Right cardiac atrium (tissue), 5 donors: ENCODE measurements at places on chromosomes 2 and 18. TPM values are rescaled to one million over a fixed set of nuclear protein-coding genes. Genes with fewer than 3 reads are reported as not detected.

DNA sequence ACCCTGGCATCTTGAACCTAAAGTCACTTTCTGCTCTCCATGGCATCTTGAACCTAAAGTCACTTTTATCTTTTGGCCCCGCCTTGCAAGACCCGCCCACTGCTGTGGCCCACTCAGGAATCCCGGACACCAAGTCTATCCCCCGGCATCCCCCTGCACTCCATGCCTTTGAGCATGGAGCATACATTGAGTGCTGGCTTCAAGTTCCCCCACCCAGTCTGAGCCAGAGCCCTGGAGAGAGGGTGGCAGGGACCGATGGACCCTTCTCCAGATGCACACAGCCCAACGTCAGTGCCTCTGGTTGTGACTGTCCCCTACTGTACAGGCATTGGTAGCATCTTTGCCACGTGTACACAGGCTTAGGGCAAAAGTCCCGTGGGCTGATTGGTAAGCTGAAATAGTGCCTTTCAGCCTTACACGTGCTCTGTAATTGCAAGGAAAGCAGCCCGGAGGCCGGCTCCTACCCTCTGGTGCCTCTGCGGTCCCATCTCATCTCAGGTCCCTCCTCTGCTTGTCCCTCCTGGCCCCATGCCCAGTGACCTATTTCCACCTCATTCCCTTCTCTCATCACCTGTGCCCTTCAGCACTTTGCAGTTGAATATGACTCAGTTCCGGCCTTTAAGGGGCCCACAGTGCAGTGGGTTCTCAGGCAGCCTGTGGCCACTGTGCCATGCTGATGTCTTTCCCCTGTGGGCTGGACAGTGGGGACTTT, 154.0 kb downstream of the INHBB start:
- DNase-seq: no peak

The MBP gene
- total RNA-seq: 23.2 TPM

- no peak for DNase-seq
Observed at GRCh38 chr2:172811027-172811426, 75.4 kb downstream of the RAPGEF4 start.

The SPEG gene
- total RNA-seq: 160 TPM

DNA sequence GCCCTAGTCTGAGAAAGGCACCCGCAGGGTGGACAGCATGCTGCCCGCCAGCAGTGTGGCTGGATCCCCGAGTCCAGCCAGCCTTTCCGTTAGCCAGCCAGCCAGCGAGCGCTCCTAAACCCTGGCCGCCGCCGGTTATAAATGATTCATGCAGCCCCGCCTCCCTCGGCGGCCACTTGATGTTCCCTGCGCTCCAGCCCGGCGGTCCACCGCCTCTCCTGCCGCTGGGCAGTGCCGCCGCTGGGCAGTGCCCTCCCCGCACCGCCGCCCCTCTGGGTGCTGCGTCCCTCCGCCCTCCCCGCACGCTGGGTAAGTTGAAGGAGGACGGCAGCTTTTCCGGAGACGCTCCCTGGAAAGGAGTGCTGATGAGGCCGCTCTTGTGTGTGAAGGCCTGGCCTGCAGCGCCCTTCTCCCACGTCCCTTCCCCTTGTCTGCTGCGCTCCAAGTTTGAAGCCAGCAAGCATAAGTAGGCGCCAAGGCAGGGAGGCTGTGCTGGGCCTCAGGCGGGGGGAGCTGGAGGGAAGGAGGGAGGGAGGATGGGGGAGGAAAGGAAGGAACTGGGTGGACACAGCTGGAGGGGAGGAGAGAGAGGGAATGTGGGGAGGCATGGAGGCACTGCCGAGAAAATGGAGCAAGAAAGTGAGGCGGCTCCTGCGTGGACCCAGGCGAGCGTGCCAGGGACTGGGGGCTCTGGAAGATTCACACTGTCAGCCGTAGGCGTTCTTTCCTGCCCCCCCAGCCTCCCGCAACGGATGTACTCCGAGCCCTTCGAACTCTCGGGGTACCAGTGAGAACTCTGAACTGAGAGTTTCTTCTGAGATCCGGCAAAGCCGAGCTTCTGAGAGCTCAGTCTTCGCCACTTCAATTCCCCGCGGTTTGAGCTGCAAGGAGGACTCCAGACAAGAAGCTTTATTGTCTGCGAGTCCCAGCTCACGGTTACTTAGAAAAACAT, 131.9 kb downstream of the GLI2 start:
- peak; percentile 92 for DNase-seq

The POMC gene
- 5.0 TPM for total RNA-seq

The AQP12A gene
- not detected for total RNA-seq

DNA sequence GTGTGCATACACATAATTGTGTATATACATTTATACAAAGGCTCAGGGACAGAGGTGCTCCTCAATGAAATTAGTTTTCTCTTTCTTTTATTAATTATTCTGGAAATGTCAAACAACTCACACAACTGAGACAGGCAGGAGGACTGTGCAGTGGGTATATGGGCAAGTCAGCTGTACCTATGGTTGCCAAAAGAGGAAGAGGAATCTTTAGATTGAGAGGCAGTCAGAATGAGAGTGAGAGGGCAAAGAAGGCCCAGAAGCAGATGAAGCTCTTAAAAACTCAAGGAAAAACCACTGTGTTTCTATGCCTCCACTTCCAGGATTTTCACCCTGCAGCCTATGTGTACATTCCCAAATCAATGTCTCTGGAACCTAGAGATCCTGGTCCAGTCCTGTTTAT, 79.1 kb downstream of the CACNB4 start:
- no peak for DNase-seq

GRCh38 chr2:187403568-187404260, 44.3 kb downstream of the CALCRL start:
- no peak for DNase-seq

The RNU2-63P gene
- 5.2 TPM for total RNA-seq

DNA sequence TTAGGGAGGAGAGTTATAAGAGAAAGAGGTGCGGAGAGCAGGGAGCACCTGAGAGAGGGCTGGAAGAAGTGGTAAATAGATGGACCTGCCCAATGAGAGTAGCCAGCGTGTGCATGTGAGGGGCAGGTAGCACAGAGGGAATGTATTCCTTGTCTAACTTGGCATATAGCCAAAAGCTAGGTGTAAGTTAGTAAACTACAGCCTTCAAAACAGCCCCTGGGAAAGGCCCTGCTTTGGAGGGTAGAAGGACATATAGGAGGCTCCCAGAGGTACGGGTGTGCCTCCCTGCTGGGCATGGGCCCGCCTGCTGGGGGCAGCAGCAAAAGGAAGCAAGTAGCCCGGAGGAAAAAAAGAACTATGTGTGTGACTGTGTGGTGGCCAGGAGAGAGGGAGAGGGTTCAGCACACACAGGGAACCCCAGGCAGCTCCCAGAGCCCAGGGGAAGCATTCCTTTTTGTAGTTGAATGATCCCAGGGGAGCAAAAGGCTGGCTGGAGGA, 48.0 kb downstream of the TCF7L1 start:
- DNase-seq: no peak

DNA sequence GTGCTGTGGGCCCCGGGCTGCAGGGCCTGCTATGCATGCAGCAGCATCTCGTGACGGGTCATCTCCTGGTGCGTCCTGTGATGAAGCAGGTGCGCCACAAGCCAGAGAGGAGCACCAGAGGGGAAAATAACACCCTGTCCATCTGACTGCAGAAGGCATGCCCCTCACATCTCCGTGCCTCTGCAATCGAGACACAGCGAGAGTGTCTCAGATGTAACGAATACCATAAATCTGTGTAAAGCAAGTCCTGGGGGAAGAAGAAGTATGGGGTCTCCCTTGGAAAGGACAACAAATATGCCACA, 137.5 kb downstream of the PTGR3 start:
- DNase-seq: no peak

- DNase-seq: no peak
Observed at GRCh38 chr2:175844169-175844568, 157.9 kb downstream of the LNPK start.

The HOXD11 gene
- total RNA-seq: not detected

DNA sequence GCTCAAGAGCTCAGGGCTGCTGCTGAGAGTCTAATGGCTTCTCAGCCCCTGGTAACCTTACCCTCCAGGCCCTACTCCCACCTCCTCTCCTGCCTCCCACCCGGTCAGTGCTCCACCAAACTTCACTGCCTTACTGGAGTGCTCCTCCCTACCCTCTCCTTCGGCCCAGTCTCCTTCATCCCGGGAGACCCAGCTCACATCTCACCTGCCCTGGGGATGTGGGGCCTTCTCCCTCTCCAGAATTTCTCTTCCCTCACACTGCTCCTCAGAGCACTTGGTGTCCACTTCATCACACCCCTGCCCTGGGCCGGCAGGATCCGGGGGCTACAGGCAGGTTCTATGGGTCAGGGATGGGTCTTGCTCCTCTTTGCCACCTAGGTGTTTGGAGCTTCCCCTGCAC, 21.6 kb downstream of the PTPN18 start:
- DNase-seq: no peak

The EN1 gene
- not detected for total RNA-seq

The CROCC2 gene
- not detected for total RNA-seq

- no peak for DNase-seq
Observed at GRCh38 chr2:67560771-67561456, 163.8 kb downstream of the ETAA1 start.

The LRRTM1 gene
- 0.84 TPM for total RNA-seq

DNA sequence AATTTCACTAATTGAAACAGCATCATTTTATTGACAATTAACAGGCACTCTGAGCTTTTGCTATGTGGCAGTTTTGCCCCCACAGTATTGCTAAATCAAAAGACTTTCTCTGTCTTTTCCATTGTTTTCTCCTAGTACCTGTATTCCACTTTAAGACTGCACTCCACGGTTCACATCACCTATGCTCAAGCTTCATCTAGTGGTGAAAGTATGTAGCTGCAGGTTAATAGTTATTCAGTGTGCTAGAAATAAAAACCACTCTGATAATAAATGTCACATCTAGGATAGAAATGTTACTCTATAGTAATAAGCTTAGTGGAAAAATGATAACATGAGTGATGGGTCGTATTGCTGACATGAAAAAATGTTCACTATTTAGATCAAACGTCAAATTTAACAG, 24.6 kb downstream of the ARL6IP6 start:
- no peak for DNase-seq

DNA sequence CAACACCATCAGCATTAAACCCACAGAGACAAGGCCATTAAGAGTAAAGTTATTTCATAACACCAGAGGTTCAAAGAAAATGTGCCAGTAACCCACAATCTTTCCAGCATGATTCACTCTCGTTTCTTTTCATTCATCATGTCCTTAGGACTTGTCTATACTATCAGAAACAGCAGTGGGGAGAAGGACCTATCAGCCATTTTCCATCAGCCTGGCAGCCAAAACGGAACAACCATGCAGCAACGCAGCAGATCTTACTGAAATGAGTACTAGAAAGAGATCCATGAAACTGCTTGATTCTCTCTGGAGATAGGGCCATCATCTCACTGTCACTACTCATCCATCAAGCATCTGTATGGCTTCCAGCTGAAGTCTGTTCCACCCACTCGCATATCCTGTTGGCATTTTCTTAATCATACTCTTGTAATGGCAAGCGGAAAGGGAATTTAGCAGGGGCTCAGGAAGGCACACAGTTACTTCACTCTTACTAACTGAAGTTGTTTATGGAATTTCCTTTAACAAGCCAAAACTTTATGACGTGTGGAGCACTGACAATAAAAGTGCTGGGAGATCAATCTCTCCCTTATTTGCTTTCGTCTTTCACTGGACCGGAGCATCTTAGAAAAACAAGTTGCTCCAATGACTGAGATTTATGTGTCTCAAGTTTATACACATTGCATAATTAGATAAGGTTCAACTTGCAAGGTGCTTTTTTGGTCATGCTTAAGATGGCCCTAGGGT, 69.7 kb downstream of the EPHA4 start:
- DNase-seq: no peak

- DNase-seq: no peak
Observed at GRCh38 chr2:35035883-35036282, 1319.7 kb upstream of the CRIM1 start.

GRCh38 chr2:8312861-8313830, 368.7 kb upstream of the ID2 start:
- DNase-seq: no peak

The ARID5A gene
- 28.0 TPM for total RNA-seq

The RAD51AP2 gene
- 0.51 TPM for total RNA-seq

The RAPGEF4 gene
- 11.3 TPM for total RNA-seq

DNA sequence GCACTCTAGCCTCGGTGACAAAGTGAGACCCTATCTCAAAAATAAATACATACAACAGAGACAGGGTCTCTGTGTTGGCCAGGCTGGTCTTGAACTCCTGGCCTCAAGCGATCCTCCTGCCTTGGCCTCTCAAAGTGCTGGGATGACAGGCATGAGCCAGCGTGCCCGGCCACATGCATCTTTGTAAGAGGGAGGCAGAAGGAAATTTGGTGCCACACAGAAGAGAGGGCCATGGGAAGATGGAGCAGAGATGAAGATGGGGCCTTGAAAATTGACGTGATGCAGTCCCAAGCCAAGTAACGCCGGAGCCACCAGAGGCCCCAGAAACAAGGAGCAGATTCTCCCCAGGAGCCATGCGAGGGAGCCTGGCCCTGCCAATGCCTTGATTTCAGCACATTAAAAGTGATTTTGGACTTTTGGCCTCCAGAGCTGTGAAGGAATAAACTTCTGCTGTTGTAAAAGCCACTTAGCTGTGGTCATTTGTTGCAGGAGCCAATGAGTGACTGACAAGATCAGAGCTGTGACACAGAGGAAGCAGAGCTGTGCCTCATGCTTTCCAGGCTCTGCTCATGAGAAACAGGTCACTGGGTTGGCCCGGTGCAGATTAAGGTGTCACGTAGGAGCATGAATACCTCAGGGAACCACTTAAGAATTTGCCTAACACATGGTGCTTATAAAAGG, 2.7 kb upstream of the SLC66A2 start:
- no peak for DNase-seq

DNA sequence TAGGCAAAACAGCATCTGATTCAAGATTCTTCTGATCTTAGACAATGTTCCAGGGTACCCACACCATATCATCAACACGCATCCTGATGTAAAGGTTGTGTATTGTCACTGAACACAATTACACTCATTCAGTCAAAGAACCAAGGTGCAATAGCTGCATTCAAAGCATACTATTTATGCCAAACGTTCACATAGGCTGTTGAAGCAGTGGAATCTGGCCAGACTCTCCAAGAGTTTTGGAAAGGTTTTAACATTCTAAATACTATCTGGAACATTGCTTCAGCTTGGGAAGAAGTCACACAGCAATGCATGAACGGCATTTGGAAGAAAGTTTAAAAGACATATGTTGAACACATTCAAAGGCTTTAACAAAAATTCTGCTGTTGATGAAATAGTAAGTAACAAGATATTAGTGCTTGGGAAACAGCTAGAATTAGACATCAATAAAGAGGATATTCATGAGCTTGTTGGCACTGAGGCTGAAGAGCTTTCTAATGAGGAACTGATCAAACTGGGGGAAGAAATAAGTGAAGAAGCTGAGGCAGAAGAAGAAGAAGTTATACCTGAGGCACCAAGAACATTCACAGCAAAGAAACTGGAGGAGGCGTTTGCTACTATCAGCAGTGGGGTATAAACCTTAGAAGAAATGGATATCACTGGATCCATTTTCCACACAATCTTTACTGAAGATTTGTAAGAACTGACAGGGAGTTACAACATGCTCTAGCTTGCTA, 47.6 kb upstream of the MSH6 start:
- DNase-seq: no peak
